D341Med (cell line): ENCODE measurements at places on chromosomes 6 and 20.

DNA sequence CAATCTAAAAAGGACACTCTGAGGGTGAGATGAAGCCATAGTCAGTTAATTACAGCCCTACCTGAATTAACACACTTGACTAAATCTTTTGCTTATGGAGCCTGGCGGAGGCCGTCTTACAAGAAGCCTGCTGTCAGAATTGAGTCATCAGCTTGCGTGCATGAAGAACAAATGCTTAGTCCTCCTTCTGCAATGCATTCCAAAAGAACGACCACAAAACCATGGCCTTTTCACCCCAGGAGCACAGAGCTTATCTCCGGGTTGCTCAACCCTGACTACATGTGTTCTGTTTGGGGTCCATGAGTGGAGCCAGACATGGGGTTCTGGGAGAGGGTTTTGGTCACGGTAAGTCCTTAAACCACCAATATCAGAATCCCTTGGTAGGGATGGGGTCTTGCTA, 318.1 kb downstream of the CLIC5 start:
- DNase-seq = no peak

DNA sequence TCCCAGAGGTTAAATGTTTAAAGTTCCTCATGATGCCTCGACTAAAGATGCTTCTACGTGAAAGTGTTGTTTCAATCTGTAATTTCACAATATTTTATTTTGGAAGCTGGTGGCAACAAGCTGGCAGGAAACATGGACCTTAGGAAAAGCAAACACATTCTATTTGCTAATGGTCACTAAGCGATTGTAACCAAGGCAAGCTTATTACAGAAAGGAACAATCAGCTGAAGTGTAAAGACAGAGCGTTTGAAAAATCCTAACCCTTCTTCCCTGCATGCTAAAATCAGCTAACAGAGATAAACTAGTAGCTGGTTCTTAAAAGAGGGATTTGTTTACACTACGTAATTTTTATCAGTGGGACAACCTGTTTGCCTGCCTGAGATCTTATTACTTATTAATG, 50.0 kb downstream of the IL20RA start:
- no peak for DNase-seq

DNA sequence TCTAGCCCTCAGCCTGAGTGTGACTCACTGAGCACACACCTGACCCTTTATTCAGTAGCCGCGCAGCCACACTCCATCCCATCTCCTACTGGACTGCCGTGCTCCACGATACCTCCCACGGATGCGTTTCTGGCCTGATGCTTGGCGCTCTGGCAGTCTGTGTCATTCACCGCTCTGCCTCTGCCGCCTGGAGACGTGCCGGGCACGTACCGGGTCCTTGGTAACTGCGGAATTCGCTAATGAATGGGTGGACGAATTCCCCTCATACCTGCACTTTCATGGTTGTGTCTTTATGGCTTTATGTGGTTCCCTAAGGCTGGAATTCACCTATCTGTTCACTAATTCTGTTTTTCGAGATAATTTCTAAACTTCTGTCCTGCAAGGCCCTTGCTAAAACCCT, 405.7 kb downstream of the QKI start:
- DNase-seq = no peak

DNA sequence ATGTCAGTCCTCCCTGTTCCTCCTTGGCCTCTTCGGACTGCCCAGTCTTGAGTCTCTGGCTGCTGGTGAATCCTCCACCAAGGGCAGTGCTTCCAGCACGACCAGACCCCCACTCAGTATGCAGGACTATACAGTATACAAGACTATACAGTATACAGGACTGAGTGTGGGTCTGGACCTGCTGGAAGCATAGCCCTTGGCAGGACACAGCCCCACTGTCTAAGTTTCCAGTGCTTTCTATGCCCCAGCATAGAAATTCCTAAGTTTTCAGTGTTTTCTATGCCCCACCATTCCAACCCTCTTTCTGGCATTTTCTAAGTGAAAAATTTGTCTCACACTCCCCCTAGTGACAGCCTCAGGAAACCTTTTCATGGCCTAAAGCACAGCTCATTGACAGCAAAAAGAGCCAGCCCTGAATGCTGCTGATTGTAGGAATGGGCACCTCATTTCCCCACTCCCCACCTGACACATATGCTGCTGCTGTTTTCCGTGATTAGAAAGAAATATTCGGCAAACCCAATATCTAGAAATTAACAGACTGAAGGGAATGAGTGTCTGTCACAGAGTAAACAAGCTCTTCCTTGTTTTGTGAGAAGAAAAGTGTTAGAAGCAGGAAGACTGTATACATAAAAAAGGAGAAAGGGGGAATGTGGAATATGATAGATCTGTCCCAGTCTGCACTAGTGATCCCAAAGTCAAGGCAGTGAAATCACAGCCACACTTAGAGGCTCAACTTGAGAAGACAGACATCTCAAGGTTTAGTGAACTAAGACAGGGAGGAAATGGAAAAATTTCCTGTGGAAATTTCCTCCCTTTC, 206.9 kb downstream of the IBTK start:
- DNase-seq = peak; percentile 48

GRCh38 chr6:3457710-3458602, 1.1 kb upstream of the SLC22A23 start:
- no peak for DNase-seq

GRCh38 chr20:50624351-50625016, 66.9 kb downstream of the RIPOR3 start:
- peak; percentile 25 for DNase-seq

- no peak for DNase-seq
These were observed 238.2 kb upstream of the PRND start for GRCh38 chr20:4483486-4483885.

- DNase-seq = no peak
These were observed 116.5 kb upstream of the HDAC2 start for GRCh38 chr6:114087496-114087895.

DNA sequence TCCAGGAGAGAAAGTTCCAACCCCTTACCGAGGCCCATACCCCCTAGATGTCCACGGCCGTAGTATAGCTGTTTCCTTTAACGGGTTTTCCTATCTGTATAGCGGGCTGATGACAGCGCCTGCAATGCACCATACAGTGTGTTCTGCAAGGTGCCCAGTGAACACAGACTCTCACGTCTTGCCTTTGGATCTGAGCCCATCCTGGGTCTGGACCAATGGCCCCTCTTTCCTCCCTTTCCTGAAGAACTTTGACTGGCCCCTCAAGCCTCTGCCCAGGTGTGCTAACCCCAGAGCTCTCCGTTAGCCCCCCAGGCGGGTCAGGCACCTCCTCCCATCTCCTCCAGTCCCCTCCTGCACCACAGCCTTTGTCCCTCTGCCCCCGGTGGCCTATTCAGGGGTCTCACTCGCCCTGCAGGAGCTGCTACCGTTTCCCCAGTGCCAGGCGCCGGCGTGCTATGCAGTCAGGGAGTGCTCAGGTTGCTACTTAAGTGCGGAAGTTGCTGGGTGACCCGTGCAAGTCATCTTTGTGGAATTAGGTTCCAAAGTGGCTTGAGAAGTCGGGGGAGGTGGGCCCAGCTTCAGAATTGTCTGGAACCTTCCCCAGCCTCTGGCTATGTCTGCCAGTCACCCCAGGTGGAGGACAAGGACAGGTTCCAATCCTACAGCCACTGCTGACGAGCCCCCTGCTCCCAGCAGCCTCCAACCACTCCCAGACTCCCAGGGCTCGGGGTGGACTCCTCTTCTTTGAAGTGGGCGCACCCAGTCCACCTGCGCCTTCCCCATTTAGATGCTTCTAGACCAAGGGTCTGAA, 35.0 kb upstream of the ZBP1 start:
- DNase-seq = peak; percentile 43

- DNase-seq = no peak
These were observed 15.4 kb upstream of the TNFAIP3 start for GRCh38 chr6:137851669-137852068.

DNA sequence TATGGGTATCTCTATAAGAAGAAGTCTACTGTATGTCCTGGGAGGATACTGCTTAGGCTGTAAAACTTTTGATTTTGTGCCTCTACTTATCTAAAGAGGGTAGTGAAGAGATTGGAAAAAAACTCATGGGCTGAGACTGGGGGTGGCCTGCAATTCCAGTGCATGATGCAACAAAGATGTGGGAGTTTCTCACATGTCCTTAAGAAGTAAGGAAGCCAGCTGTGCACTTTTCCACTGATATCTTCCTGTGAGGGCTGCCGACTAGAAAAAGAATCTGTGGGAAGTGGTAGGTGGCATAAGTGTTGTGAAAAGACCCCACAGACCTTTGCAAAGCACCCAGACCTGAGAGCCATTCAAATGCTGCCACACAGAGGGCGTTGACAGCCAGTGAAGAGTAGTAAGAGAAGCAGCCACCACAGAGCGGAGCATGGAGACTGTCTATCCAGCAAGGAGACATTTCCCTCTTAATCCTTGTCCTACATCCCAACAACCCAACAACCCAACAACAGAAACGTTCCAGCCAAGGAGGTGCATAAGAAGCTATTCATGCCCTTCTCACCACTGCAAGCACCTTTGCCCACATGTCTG, 65.1 kb downstream of the PFDN4 start:
- no peak for DNase-seq

DNA sequence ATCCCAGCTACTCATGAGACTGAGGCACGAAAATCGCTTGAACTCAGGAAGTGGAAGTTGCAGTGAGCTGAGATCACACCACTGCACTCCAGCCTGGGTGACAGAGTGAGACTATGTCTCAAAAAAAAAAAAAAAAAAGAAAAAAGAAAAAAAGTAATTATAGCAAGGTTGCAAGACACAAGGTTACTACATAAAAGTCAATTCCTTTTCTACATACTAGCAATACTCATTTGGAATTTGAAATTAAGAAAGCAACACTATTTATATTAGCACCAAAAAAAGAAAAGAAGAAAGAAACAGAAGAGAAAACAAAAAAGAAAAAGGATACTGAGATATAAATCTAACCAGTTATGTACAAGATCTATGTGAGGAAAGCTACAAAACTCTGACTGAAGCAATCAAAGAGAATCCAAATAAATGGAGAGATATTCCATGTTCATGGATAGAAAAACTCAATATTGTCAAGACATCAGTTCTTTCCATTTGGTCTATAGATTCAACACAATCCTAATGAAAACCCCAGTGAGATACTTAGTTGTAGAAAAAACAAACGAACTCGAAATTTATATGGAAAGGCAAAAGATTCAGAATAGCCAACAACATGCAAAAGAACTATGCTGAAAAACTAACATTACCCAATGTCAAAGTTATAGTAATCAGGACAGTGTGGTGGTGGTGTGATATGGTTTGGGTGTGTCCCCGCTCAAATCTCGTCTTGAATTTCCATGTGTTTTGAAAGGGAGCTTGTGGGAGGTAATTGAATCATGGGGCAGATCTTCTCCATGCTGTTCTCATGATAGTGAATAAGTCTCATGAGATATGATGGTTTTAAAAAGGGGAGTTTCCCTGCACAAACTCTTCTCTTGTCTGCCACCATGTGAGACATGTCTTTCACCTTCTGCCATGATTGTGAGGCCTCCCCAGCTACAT, 73.3 kb downstream of the GPX5 start:
- DNase-seq = no peak

DNA sequence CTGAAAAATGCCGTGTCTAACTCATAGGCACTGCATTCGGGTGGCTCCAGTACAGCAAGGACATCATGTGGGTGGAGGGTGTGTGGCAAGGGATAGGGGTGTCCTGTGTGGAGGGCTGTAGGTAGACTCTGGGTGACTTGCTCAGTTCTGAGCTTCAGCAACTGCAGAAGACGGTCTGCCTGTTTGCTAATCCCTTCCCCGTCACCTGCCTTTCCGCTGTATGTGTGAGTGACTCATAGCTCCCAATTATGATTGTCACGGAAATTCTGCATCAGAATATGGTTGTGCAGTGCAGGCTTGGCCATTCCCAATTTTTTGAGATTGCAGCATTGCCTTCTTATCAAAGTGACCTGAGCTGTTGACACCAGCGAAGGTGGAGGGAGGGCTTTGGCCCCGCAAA, 174.3 kb downstream of the CDH4 start:
- no peak for DNase-seq

- no peak for DNase-seq
These were observed 14.7 kb downstream of the FILIP1 start for GRCh38 chr6:75478929-75479328.

GRCh38 chr6:43978473-43979346, 148.5 kb downstream of the MRPL14 start:
- DNase-seq = no peak

GRCh38 chr6:21738180-21739094, 144.9 kb downstream of the SOX4 start:
- DNase-seq = no peak

GRCh38 chr6:145844933-145845540, 30.4 kb upstream of the FBXO30 start:
- DNase-seq = peak; percentile 33

DNA sequence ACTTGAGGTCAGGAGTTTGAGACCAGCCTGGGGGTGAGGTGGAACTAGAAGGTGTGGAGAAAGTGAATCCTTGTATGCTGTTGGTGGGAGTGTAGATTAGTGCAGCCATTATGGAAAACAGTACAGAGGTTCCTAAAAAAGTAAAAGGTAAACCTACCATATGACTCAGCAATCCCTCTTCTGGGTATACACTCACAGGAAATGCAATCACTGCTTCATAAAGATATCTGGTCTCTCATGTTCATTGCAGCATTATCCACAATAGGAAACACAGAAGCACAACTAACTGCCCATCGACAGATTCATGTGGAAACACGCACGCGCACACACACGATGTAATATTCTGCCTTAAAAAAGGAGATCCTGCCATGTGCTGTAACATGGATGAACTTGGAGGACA, 66.7 kb downstream of the CDC5L start:
- DNase-seq = no peak

DNA sequence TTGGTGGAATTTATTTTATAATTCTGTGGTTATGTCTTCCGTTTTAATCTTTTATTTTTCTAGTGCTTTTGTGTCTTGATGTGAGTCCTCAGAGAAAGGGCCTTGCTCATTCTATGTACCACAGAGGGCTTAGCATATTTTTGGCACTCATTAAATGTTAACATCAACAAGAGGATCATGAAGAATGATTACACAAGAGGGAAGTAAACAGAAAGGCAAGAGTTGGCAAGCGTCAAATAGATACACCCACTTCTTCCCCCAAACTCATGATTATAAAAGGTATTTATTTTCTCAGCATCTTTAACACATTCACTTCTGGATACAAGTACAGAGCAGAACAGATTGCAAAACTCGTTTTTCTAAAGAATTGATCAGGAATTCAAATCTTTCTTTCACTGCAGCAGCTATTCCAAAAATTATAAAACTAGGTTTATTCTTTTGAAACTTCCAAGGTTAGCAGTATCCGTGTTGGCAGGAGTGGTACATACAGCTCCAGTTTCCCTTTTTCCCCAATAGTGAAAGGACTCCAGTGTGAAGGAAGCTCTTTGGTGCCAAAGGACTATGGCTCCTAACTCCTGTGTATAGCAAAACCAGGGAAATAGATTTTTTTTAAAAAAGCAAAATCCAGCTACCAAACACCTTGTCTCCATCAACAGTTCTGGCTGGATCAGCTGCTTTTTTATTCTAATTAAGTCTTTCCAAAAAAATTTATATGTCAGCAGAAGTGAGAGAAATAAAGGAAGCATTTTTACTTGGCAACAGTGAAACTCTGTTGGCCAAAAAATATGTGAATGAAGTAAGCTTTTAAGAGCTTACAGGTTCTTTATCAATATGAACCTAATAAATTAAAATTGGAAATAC, 221.9 kb downstream of the ADGRG6 start:
- no peak for DNase-seq
